ENCODE measurements at places on chromosomes 1 and 21.

- DNase-seq: no peak
Observed at GRCh38 chr1:234526922-234527321, 47.9 kb upstream of the TARBP1 start.

GRCh38 chr1:235553112-235553551 is 48.9 kb upstream of the B3GALNT2 start:
- DNase-seq: no peak

DNA sequence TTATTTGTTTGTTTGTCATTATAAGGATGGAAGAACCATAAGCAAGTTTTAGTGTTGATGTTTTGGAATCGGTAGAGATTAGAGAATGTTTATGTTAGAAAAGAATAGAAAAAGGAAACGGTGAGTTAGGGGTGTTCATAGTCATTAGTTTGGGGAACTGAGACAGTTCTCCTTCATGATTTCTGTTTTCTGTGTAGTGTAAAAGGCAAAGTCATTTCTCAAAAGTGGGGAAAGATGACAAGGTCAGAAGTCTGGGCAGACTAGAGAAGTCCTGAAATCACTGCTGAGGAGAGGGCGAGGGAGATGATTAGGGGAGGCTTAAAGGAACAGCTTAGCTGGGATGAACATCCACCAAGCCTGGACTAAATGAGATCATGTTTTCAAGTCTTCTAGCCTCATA is 498.9 kb downstream of the TTLL7 start:
- DNase-seq: no peak

DNA sequence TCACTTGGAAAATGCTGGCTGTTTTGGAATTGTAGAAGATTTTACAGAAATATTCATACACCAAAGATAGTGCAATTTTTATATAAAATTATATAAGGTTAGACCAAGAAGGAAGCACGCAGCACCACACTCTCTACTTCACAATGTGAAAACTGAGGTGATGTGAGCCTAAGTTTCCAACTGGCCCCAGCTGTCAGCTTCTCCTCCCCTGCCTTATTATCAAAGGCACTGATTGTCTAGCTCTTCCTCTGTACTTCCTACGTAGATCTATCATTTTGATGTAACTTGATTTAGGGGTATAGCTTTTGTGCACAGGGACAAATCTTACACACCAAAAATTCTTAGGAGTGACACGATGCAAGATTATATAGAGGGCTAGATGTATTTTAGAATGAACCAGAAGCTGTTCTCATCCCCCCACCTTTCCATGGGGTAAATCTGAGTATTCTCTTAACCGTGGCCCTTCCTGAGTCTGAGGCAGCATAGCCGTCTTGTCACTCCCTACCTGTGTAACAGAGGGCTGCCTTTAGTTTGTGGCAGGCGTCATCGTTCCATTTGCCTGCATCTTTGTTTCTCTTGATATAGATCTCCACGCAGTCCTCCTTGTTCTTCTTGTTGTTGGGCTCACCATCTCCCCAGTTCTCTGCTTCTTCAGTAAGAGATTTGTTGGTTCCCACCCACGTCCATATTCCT is 3.4 kb downstream of the SELL start:
- DNase-seq: no peak

DNA sequence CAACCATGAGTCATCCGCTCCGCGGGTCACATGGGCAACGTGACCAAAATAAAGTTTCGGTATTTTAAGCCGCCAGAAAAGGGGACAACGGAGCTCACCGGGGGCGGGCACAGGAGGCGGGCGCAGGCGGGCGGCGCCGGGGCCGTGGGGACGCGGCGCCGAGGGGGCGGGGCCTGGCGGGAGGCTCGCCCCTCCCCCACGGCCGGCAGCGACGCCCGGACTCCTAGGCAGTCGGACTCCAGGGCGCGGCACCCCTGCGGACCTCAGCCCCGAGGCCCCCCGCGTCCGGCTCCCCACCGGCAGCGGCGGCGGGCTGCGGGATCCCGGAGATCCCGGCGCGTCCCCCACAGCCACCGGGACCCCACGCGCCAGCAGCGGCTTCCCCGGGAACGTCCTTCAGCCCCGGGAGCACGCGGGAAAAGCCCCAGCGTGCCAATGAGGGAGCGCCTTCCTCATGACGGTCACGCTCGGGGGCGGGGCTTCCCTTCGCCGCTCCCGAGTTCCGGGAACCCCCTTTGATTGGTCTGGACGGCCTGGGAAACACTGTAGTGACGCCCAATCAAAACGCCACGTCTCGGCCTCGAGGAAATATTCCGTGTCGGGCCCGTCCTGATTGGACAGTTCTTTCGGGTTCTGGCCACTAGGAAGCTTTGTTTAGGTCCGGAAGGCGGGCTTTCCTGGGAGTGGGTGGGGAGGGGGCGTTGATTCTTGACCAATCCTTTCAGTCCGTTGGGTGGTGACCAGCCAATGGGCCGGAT is 515 bp upstream of the CAMTA1 start:
- DNase-seq: peak; percentile 99
